ENCODE measurements at places on chromosomes 16 and 17. TPM values are rescaled to one million over a fixed set of nuclear protein-coding genes. Genes with fewer than 3 reads are reported as not detected.

Gene FKBP10
- total RNA-seq = 140 TPM

DNA sequence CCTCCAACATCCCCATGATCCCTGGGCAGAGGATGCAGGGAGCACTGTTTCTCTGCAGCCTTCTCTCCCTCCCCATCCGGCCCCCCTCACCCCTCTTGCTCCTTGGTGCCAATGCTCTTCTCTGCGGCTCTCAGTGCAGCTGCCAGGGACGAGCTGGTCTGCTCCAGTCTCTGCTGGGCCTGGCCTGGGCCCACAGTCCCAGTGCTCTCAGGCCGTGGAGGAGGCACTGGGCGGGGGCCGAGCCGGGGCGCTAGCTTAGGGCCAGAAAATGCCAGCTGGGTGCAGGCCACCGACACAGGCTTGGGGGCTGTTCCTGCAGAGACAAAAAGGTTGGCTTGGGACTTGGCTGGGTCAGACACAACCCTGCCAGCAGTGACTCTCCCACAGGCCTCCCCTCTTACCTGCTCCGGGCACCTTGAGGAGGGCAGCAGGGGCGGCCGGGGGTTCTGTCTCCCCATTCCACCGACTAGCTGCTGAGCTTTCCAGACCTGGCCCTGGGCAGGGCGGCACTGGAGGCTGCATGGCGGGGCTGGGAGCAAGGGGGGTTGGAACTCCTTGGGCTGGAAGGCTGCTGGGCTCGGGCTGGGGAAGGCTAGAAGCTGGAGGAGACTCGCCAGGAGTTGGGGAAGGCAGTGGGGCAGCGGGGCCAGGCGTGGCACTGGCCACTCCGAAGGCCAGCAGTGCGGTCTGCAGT is 13.8 kb downstream of the CASKIN2 start:
- H3K27me3 ChIP-seq = no peaks in the 10 kb centered on the region
- no peaks in the 10 kb centered on the region for H3K36me3 ChIP-seq
- H3K27ac ChIP-seq = no peak overlapping the region
- H3K4me3 ChIP-seq = no peak overlapping the region
- DNase-seq = no peak
- no peaks in the 10 kb centered on the region for H3K4me1 ChIP-seq

Gene KLHL10
- 0.36 TPM for total RNA-seq

DNA sequence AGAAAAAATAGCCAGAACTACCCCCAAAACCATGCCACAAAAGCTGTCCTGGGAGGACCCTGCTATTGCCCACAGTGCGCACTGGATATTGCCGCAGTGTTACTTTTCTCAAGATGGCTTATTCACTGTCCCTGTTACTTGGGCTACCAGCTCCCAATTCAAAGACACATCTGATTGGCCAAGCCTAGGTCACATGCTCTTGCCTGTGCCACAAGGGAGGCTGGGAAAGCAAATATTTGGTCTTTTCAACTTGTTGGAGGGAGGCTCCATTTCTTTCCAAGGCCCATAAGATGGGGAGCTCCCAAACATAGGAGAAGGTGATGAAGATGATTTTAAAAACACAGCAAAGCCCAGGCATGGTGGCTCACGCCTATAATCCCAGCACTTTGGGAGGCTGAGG is 257.0 kb downstream of the SHISA9 start:
- H3K27ac ChIP-seq = no peak overlapping the region
- no peaks in the 10 kb centered on the region for H3K36me3 ChIP-seq
- no peaks in the 10 kb centered on the region for H3K27me3 ChIP-seq
- H3K4me3 ChIP-seq = no peak overlapping the region
- no peak for DNase-seq

DNA sequence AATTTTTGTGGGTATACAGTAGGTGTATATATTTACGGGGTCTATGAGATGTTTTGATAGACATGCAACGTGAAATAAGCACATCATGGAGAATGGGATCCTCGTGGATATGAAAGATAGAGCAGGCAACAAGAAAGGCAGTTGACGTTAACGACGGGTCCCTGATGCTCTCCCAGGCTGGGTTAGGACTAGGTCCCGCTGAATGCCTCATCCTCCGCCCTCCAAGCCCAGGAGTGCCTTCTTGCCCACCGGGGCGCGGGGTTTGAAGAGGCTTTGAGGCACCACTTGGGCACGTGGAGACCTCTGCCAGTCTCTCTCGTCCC is 9.5 kb upstream of the ZFP90 start:
- DNase-seq = no peak
- no peak overlapping the region for H3K4me3 ChIP-seq
- H3K36me3 ChIP-seq = no peaks in the 10 kb centered on the region
- no peaks in the 10 kb centered on the region for H3K27me3 ChIP-seq
- no peaks in the 10 kb centered on the region for H3K4me1 ChIP-seq
- H3K27ac ChIP-seq = no peak overlapping the region

Gene STX1B
- 0.84 TPM for total RNA-seq
